ENCODE measurements at places on chromosomes 4 and X.

- no peak for DNase-seq
Measured at GRCh38 chr4:40719008-40719623, 30.6 kb upstream of the NSUN7 start.

DNA sequence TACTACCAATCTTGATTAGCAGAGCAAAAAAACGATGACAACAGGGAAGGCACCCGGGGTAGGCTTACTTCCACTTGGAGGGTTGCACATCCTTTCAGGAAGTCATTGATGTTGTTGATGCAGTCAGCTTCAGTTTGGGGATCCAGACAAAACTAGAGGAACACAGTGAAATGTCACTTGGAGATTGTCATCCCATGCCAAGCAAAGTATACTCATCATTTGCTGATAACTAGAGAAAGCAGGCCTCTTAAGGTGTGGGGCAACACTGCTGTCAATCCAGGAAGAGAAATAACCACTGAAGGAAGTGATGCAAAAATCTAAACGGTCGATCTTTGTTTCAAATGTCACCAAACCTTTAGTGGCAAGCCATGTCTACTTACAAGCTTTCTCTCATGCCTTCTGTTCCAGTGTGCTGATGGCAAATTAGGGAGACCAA is 1.4 kb downstream of the ARHGEF6 start:
- no peak for DNase-seq

DNA sequence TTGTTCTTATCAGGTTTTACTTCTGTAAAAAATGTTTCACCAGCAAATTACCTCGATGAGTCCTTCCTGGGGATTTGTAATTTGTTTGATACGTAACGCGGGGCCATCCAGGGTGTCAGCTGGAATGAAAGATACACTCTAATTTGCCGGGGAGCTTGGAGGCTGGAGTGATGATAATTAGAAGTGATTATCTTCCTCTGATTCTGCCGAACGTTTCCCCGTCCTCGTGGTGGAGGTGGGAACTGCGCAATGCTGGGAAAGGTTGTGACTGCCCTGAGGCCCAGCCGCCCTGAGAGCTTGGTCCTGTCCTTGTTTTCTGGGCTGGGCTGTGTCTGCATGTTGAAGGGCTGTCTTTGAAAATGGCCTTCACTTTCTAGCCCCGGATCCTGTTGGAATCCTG is 48.0 kb downstream of the SORCS2 start:
- no peak for DNase-seq

- no peak for DNase-seq
Measured at GRCh38 chr4:39036172-39036571, 4.0 kb upstream of the TMEM156 start.

- DNase-seq: no peak
Measured at GRCh38 chr4:88327665-88328064, 43.3 kb upstream of the PPM1K start.

GRCh38 chr4:3770323-3771163 is 4.4 kb downstream of the ADRA2C start:
- DNase-seq: no peak

- no peak for DNase-seq
Measured at GRCh38 chr4:163113921-163114713, 52.6 kb downstream of the NAF1 start.

DNA sequence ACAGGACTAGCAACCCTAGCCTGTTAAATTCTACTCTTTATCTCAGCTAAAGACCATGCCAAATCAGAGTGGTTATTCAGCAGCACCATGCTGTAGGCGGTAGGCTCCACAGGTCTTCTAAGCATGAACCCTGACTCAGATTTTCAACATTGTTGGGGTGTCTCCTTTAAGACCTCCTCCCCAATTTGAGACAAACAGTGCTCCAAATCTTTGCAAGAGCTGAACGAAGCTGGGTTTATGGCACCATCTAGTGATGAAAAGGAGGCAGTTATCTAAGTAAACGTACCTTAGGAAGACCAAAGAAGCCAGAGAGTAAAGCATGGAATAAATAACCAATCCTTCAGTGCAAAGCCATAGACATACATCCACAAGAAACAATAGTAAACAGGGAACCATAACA is 334.5 kb upstream of the SLC7A11 start:
- DNase-seq: no peak

GRCh38 chrX:139287155-139287924 is 243.2 kb upstream of the F9 start:
- no peak for DNase-seq

DNA sequence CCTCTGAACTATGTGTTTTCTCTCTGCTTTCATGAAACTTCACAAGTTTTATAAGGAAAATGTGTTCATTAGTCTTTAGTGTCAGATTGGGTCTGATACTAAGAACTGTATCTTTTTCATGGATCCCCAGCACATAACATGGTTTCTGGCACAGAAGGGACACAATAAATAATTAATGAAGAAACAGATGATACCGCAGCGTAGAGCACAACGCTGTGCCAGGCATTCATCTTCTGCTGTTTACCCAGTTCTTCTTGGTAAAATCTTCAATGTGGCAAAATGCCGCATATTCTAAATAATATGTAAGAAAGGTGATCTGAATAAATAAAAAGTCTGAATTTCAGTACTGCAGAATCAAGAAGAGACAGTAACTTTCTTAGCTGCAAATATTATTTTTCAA is 12.3 kb downstream of the SCARB2 start:
- no peak for DNase-seq

All from stimulated activated CD8-positive, alpha-beta memory T cell treated with anti-CD3 and anti-CD28 coated beads, Interleukin-4, amount 100 ng/mL, for 24 hours (primary cell).